ENCODE measurements at places on chromosomes 3 and 15.
A peak's percentile ranks its signal among the peaks of the same experiment; 100 is the strongest.

DNA sequence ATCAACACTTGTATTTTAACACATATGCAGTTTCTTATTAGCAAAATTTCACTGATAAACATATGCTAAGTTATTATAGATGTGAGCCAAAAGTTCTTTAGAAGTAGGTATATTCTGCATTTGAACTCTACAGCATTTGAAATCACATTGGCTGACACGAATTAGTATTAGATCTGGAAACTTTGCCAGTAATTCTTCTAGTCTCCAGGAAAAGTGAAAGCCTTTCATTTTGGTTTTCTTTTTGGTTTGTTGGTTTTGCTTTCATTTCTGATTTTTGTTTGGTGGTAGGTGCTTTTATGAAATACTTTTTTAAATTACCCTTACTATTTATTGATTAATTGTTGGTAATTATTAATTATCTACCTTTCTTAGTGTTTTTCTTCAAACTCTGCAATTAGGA, 72.9 kb downstream of the RBMS3 start:
- DNase-seq, result no peak

GRCh38 chr3:20280257-20280656, 94.3 kb upstream of the SGO1 start:
- DNase-seq, result no peak

GRCh38 chr3:86973440-86973839, 17.5 kb downstream of the VGLL3 start:
- no peak for DNase-seq

DNA sequence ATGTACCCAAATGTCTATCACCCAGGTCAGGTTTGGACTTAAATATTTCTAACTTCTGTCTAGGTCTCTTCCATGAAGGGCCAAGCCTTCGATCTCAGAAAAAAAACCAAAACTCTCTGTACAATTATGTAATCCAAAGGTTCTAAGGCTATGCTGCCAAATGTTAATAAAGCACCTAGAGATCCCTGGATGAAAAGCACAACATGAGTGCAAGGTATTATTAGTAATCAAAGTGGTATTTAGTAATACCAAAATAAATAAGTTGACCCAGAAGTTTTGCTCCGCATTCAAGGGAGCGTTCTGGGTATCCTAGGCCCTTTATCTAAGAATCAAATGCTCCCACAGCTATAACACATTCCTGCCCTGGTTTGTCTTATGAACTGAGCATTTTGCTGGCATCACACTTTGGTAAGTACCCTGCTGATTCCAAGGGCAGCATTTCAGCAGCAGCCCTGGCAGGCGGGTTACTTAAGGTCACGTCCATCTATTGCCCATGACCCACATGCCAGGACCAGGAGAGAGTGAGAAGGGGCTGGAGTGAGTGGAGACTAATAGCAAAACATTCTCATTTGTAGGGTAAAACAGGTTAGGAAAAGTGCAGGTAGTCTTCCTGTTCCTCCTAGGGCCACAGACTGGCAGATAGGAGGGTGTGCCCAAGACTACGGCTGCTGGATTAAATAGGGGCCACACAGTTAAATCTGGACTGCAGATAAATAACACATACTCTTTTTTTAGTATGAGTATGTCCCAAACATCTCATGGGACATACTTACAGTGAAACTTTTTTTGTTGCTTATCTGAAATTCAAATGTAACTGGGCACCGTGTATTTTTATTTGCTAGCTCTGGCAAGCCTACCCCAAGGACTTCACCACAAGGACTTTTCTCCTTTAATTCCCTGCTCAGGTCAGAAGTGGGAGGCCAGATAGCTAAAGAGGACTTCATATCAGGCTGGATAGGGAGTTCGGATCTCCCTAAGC, 76.0 kb upstream of the SNRK start:
- no peak for DNase-seq

GRCh38 chr3:52120556-52121463, 33.4 kb downstream of the POC1A start:
- DNase-seq, result no peak

GRCh38 chr3:81395739-81396513, 365.5 kb downstream of the GBE1 start:
- DNase-seq, result no peak

GRCh38 chr3:16286751-16287543, 21.9 kb downstream of the OXNAD1 start:
- no peak for DNase-seq

- no peak for DNase-seq
Observed at GRCh38 chr3:72351536-72351935, 496.7 kb downstream of the SHQ1 start.

DNA sequence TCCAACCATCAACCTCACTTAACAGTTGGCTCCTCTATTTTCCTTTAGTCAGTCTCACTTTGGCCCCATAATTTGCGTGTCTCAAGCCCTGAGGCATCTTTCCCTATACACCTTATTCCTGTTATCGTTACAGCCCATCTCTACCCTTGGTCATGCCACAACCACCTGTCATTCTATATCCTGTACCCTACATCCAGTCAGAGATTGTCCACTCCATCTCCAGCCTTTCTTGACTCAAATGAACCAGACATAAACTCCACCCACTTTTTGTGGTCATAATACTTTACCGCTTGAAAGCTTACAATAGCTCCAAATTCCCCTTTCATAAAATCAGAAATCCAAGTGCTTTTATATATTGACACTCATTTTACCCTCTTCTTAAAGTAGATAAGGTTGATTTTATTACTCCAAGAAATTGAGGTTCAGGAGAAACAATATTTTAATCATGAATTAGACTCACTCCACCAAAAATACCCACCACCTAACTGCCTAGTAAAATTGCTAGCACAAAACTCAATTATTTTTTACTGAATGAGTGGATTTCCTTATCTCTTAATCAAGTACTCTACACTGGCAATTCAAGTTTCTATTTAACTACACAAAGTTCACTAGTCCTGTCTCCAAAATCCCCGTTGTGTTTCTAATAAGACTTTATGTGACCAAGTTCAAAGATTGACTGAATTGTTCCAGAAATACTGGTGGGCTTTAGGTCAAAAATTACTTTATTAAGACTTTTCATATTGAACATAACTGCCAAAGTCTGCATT, 9.1 kb downstream of the CCR4 start:
- DNase-seq, result no peak

DNA sequence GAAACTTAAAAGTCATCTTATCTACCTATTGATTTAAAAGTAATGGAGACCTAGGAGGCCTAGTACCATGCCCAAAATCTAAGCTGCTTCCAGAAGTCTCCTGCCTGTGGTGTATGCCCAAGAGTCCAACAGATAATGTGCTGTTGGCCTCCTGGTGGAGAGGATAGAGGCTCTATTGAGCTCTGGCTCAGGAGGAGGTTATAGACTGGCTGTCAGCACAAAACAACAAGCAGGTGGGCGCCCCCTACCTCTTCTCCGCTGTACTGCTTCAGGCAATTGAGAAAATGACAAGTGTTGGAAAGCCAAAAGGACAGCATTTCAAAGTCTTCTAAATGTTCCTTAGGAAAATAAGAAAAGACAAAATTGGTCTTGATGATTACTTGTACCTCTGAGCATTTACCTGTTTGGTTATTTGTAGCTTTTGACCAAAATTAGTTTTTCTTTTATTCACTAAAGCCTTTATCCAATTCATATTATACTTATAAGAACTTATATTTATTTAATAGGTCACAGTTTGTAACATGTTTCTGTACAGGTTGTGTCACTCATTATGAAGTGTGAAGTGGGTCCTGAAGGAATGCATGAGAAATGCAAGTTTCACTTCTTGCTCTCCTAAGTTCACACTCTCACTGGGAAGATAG, 17.2 kb upstream of the GNB5 start:
- peak; percentile 82 for DNase-seq

DNA sequence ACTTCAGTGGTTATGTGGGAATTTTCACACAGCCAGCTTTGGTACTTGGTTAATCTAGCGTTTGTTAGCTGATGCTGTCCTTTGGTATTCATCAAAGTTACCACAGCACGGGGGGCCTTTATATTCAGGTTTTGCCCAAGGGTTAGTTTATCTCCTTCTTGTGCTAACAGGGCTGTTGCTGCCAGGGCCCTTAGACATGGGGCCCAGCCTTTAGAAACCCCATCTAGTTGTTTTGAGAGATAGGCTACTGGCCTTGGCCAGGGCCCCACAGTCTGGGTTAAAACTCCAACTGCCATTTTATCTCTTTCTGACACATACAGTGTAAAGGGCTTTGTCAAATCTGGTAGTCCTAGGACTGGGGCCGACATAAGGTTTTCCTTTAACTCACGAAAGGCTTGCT, 7.5 kb upstream of the DNAAF4 start:
- no peak for DNase-seq

DNA sequence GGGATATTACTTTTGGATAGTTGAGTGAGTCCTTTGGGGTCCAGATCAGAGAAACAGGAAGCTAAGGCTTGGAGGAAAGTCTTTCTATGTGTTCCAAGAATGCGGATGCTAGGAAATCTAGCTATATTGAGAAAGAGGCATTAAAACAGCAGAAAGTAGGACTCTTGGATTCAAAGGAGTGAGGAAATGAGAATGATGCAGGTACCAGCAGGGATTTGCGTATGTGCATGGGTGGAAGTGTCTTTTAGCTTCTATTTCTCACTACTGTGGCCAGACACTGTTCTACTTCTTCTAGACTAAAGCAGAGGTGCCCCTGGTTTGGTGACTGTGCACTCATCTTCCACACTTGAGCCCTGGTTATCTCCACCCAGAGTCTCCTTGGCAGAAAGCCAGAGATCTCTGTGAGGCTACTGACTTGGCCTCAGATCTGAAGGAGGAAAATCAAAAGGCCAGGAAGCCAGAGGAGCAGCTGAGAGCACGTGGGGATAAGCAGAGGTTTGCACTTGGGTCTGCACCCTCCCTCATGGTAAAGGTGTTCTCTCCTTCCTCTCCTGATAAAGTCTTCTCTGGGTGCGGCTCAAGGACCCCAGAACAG, 44.3 kb downstream of the ATP2B2 start:
- DNase-seq, result no peak

GRCh38 chr3:137062250-137062649, 104.5 kb downstream of the IL20RB start:
- no peak for DNase-seq

DNA sequence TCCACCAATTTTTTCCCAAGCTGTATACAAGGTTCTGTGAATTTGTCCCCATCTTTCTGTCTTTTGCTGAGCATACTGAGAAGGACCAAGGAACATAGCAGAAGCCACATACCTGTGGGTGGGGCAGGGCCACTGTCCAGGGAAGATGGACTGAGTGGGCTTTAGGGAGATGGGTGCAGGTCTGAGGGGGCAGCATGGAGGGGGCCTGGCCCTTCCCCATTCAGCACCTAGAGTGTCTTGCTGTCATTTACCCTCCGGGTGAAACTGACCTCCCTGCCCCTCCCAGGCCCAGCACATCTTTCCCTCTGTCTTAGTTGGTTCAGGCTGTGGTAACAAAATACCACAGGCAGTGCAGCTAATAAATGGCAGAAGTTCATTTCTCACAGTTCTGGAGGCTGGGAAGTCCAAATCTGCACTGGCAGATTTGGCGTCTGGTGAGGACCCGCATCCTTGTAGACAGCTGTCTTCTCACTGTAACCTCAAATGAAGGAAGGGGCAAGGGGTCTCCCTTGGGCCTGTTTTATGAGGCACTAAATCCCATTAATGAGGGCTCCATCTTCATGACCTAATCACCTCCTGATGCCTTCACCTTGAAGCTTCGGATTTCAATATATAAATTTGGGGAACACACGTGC, 180.0 kb upstream of the SMAD3 start:
- no peak for DNase-seq

DNA sequence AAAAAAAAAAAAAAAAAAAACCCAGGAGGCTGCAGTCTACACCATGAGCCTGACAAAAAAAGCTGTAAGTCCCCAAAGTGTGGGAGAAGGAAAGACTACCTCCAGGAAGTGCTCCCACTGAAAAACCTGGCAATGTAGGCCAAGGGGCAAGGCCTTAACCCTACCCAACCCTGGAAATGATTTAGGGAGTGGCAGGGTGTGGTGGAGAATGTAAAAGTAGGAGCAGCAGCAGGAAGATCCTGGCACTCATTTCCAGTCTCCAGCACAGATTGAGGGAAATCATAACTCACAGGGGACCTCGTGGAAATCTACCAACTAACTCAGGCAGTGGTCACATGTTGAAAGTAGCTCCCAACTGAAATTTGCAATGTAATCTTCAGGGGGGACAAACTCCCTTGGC, 839.5 kb downstream of the EPHA3 start:
- no peak for DNase-seq

DNA sequence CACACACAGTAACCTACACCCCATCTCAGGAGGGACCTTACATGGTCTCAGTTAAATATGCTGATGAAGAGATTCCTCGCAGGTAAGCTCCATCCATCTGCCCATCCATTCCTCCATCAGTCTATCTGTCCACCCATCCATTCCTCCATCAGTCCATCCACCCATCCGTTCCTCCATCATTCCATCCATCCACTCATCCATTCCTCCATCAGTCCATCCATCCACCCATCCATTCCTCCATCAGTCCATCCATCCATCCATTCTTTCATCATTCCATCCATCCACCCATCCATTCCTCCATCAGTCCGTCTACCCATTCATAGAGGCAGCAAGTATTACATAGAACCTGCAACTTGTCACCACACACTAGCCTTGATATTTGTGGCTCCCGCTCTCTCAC, 77.9 kb downstream of the DNASE1L3 start:
- DNase-seq, result no peak

GRCh38 chr15:64634027-64634426, 141.4 kb downstream of the RBPMS2 start:
- DNase-seq, result peak; percentile 47

DNA sequence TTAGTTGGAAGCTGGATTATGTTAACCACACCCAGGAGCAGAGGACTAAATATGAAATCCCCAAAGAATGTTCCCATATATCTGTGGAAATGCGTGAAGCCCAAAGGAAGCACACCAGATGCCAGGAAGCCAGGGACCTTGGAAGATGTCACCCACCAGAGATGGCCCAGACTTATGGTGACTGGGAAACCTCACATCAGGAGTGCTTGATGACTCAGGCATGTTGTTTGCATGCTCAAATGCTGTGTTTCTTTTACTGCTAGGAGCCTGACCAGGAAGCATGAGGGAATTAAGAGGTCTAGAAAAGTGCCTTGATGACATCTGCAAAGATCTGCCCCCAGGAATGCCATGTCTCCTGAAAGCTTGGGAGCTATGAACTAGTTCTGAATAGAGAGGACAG, 109.0 kb upstream of the SLC2A2 start:
- DNase-seq, result no peak

- DNase-seq, result no peak
Observed at GRCh38 chr15:73922186-73923151, 3.8 kb upstream of the LOXL1 start.

- no peak for DNase-seq
Observed at GRCh38 chr3:173753593-173753992, 356.0 kb downstream of the NLGN1 start.

- no peak for DNase-seq
Observed at GRCh38 chr3:153260681-153261080, 98.7 kb downstream of the RAP2B start.

GRCh38 chr3:30313840-30314239, 292.6 kb upstream of the TGFBR2 start:
- no peak for DNase-seq

- DNase-seq, result no peak
Observed at GRCh38 chr3:186642014-186642413, 1.8 kb downstream of the FETUB start.

DNA sequence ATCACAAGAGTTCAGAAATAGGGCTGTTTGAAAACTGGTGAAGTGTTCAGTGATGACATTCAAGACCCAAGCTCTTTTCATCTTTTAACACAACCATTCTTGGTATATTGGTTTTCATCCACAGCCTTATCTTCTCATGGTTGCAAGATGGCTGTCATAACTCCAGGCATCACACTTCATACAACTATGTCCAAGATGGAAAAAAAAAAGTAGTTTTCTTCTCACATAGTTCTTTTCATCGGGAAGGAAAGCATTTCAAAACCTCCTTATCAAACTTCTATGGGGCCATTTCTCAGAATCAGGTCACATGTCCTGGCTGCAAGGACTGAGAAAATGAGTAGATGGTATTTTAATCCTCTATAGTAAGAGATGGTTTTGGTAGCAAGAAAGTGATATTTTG, 21.1 kb upstream of the MFSD1 start:
- no peak for DNase-seq
